WERI-Rb-1 (cell line): ENCODE measurements at places on chromosomes 3 and 15.
A peak's percentile ranks its signal among the peaks of the same experiment; 100 is the strongest.

GRCh38 chr15:56772868-56773639 is 39.7 kb upstream of the ZNF280D start:
- DNase-seq, result no peak

- DNase-seq, result no peak
Observed at GRCh38 chr15:51062736-51063135, 32.0 kb downstream of the TNFAIP8L3 start.

GRCh38 chr3:99681512-99681911 is 43.1 kb downstream of the COL8A1 start:
- no peak for DNase-seq

GRCh38 chr3:127212711-127213110 is 19.8 kb downstream of the PRR23E start:
- no peak for DNase-seq

GRCh38 chr3:57015912-57016311 is 44.6 kb upstream of the SPATA12 start:
- no peak for DNase-seq

GRCh38 chr15:32715276-32715675 is 2.5 kb upstream of the GREM1 start:
- DNase-seq, result no peak

DNA sequence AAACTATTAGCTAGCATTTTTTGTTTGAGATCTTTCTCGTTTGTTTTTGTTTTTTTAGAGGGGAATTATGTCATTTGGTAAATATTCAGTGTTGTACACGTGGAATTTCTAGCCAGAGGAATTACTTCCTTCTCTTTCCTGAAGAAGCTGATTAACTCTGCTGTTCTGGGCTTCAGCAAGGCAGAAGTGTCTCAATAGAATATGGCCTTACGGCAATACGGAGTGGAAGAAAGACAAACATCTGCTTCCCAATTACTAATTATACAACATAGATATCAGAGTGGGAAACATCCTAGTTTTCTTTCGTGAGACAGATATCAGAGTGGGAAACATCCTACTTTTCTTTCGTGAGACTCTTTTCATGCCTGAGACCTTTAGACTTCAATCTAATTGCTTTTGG is 11.9 kb downstream of the P3H2 start:
- DNase-seq, result no peak

- DNase-seq, result no peak
Observed at GRCh38 chr3:123335007-123335670, 113.8 kb downstream of the ADCY5 start.

DNA sequence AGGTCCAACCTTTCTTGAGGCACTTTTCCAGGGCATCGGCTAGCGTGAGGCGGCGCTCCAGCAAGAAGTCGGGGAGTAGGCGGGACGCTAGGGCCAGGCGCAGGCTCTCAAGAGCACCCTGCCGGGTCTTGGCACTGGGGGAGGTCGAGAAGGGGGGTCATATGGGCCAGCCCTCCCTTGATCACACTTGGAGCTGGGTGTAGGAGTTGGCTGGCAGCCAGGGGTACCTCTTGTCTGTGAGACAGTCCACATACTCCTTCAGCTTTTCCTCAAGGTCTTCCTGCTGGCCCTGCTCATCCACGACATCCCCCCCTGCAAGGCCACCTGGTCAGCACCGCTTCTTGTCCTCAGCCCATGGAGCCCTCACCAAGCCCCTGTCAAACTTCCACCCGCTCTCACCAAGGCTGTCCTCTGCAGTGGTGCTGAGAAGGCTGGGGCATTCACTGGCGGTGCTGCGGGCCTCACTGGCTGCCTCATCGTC is 2.0 kb downstream of the IFRD2 start:
- no peak for DNase-seq

DNA sequence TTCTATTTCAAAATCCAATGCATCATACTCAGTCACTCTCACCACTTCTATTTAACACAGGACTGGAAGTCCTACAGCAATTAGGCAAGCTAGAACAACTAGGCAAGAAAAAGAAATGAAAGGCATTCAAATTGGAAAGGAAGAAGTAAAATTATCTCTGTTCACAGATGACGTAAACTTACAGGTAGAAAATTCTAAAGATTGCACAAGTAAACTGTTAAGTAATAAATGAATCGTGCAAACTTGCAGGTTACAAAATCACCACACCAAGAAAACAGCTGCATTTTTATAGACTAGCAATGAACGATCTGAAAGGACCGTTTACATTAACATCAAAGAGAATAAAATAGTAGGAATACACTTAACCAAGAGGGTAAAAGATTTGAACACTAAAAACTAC is 36.2 kb downstream of the CHST2 start:
- DNase-seq, result no peak

GRCh38 chr3:42129014-42129953 is 38.1 kb downstream of the TRAK1 start:
- no peak for DNase-seq

GRCh38 chr15:87322870-87323269 is 933.7 kb downstream of the NTRK3 start:
- DNase-seq, result no peak

- DNase-seq, result no peak
Observed at GRCh38 chr3:159593927-159594605, 394.6 kb upstream of the IL12A start.

DNA sequence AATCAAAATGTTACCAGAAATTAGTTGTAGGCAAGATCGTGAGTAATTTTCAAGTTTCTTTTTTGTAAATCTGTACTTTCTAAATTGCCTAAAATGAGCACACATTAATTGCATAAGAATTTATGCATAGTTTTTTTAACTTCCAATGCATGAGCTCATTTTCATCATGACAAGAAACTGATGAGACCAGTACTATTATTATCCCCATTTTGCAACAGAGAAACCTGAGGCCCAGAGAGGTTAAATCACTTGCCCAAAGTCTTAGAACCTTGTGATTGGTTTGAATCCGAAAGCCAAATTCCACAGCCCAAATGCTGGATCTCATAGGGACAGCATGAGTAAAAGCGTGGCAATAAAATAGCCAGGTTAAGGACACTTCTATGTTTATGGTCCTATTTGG is 274.7 kb downstream of the ERC2 start:
- DNase-seq, result no peak

GRCh38 chr3:64871834-64872249 is 184.0 kb upstream of the ADAMTS9 start:
- no peak for DNase-seq

GRCh38 chr3:41350441-41350840 is 151.1 kb downstream of the CTNNB1 start:
- no peak for DNase-seq

DNA sequence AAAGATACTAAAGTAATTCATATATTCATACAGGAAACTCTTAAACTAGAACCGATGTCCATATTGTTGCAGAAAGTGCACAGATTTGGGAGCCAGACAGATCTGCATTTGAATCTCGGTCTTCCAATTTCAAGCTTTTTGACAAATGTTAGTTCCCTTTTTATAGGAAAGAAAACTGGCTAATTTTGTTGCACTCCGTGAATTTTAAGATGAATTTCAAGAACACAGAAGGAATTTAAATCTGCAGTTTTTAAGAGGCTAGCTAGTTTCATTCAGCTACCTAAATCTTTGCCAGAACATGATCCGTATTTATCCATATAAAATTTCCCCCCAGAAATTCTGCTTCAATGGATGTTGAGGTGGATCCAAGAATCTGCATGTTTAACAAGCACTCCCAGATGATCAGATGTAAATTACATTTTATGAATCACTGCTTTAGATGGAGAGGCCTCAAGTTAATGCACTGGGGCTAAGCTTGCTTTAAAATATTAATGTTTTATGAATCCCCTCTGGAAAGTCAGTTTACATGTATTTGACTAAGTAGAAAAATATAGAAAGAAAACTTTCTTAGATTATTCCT is 1296.3 kb upstream of the CADM2 start:
- DNase-seq, result no peak

DNA sequence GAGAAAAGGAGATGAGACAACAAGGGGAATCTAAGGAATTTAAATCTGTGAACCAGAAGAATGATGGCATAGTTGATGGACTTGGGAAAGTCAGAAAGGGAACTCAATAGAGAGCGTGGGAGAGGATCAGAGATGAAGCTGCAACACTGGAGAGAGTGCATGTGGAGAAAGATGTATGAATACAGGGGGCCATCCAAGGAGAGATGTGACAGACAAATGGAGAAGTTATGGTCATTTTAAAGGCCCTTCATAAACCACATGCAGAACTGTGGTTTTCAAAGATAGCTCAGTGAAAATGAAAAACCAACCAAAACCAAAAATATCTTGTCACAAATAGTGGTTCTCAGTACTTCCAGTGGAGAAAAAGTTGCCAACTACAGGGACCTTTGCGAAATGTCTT is 265.2 kb downstream of the SUCLG2 start:
- no peak for DNase-seq

DNA sequence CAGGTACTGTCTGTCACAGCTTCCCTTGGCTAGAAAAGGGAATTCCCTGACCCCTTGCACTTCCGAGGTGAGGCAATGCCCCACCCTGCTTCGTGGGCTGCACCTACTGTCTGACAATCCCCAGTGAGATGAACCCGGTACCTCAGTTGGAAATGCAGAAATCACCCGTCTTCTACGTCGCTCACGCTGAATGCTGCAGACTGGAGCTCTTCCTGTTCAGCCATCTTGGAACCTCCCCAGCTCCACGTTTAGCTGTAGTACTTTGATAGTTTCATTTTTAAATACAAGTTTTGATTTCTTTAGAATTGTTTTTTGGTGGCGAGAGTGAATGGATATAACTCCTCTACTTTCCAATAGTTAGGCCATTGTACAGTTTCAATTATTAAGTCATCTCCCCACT is 17.8 kb upstream of the HDGFL3 start:
- no peak for DNase-seq

GRCh38 chr3:152021951-152022461 is 148.6 kb downstream of the SUCNR1 start:
- no peak for DNase-seq

- no peak for DNase-seq
Observed at GRCh38 chr15:68214838-68215254, 9.7 kb upstream of the CALML4 start.

DNA sequence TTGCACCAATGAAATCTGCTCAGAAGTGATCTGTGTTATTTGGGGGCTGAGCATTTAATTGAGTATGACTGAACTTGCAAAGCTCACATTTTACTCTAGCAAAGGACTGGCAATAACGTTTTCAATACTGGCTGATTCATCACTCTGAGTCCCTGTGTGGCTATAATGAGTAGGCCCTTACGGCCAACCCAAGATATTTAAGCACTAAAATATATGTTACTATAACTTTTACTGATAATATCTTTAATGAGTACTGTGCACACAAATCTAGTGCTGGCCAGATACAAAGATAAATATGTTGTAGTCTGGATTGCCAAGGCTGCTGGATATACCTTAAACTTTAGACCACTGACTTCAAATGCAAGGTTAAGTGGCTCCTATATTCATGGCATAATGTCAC is 436.4 kb upstream of the KCNMB2 start:
- DNase-seq, result no peak

GRCh38 chr3:101166150-101166549 is 154.2 kb downstream of the IMPG2 start:
- no peak for DNase-seq

- peak; percentile 94 for DNase-seq
Observed at GRCh38 chr3:50303013-50303815, at the start of gene HYAL1. Gene HYAL1 (minus strand): TSS chr3:50303574. CDS start chr3:50302956, 618 bp downstream.

- DNase-seq, result no peak
Observed at GRCh38 chr3:15499536-15499935, 22.0 kb downstream of the COLQ start.

GRCh38 chr3:78785004-78785403 is 982.8 kb downstream of the ROBO1 start:
- no peak for DNase-seq

DNA sequence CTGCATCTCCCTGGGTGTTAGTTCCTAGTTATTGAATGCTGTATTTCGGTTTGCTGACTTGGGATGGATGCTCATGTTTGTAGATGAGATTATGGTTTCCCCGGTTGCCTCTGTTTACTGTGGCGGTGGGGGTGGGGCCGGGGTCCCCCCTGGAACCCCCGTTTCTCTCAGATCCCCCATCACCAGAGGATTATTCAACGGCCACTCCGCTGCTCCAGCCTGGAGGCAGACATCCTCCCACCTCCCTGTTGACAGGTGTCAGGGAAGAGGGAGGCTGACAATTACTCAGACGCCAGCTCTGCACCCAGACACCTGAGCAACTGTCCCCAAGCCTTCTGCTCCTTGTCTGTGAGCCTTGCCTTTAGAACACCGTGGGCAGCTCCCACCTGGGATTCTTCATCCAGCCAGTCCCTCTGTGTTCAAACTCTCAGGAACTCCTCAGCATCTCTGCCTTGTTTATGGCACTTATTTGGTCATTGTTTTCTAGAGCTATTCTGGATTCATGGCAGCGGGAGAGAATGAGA is 95.9 kb upstream of the PRR20G start:
- DNase-seq, result no peak

DNA sequence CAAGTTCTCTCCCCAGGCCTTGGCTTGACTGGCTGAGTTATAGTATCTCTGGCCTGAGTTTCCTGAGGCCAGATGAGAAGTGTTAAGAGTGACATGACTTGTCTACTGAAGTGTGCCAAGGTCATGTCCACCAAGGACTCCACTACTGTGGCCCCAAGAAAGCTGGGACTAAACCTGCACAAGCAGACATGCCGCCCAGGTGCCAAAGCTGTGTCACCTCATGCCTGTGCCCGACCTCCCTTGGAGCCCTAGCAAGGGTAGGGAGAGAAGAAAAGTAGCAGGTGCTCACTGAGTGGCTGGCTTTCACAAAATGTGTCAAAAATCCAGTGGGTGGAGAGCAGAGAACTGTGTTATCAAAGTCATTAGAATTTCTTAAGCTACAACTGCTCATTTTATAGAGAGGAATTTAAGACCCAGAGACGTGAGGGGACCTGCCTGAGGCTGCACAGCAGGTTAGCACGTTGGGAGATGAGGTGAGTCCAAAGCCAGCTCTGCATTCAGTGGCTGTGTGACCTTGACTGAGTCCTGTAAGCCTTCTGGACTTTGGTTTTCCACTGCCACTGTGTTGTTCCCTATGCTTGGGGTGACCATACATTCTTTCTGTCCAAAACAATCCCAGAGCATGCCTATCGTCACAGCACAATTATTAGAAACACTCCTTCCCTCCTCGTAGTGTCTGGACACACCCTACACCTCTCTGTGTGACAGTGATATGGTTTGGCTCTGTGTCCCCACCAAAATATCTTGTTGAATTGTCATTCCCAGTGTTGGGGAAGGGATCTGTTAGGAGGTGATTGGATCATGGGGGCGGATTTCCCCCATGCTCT is 5.0 kb upstream of the LYSMD4 start:
- DNase-seq, result no peak

DNA sequence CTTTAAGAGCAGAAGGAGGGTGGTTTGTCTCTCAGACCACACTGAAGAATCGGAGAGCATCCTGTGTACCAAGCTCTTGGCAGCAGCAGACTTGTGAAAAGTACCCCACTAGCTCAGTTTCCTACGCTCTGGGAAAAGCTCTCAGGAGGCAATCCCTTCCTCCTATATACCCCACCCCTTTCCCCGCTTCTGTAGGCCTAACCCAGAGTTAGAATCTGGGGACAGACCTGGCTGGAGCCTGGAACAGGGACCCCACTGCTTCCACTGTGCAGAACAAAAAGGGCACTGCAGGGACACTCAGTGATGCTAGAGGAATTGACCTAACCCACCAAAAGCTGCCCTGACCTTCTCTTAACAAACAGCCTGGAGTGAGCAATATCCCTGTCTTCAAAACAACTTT is 70.0 kb upstream of the CCDC39 start:
- no peak for DNase-seq

- no peak for DNase-seq
Observed at GRCh38 chr3:32126305-32127015, 20.0 kb downstream of the GPD1L start.
